ENCODE measurements at places on chromosomes 16 and 17. TPM values are rescaled to one million over a fixed set of nuclear protein-coding genes. Genes with fewer than 3 reads are reported as not detected.
A peak's percentile ranks its signal among the peaks of the same experiment; 100 is the strongest.

The LCAT gene
- 154 TPM for total RNA-seq

The CES3 gene
- 19.1 TPM for total RNA-seq

The KRT33B gene
- not detected for total RNA-seq

The MT4 gene
- total RNA-seq, result not detected

The TEPSIN gene
- 15.7 TPM for total RNA-seq

The EPN3 gene
- total RNA-seq, result 0.27 TPM

DNA sequence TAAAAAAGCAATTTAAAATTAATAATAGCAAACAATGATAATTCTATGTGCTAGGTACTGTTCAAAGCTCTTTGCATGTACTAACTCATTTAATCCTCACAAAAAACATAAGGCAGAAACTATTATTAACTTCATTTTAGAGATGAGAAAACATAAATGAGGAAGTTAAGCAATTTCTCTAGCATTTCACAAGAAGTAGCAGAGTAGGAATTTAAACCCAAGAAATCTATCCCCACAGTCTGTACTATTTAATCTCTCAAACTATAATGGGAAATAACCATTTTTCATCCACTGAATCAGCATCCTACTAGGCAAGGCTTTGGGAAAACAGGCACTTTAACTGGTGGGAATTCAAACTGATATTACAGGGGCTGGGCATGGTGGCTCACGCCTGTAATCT is 42.2 kb upstream of the INTS2 start:
- no peak for DNase-seq

DNA sequence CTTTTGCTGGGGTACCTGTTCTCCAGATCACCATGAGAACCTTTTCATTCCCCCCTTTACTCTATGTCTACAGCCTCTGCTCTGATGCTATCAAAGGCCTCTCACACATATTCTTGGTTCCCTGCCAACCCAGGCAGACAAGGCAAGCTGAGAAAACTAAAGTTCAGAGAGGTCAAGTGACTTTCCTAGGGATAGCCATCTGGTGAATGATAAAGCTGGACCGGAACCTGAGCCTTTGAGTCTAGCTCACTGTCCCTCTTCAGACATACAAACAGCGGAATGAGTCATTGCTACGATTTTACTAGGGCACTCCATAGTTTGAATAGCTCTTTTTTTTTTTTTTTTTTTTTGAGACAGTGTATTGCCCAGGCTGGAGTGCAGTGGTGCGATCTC is 73.3 kb downstream of the XYLT1 start:
- DNase-seq, result no peak

DNA sequence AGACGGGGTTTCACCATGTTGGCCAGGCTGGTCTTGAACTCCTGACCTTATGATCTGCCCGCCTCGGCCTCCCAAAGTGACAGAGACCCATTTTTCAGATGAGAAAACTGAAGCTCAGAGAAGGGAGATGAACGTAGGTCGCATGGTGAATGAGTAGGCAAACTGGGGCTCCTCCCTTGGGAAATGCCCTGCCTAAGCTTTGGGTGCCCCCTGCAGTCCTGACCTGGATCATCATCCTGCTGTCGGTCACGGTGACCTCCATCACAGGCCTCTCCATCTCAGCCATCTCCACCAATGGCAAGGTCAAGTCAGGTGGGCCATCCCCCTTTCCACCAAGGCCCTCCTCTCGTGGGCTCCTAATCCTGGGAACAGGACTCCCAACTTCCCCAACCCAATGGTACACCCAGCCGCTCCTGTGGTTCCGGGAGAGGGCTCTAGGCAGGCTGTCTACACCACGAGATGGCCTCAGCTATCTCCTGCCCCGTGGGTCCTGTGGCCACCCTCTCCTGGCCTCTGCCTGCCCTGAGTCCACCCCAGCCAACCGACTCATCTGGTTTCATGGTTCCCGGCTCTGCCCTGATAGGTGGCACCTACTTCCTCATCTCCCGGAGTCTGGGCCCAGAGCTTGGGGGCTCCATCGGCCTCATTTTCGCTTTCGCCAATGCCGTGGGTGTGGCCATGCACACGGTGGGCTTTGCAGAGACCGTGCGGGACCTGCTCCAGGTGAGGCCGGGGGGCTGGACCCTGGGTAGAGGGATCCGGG is 4.7 kb downstream of the SLC12A3 start:
- no peak for DNase-seq

- no peak for DNase-seq
These were observed 67.8 kb downstream of the MAF start for GRCh38 chr16:79532785-79533184.

- peak; percentile 76 for DNase-seq
These were observed 11.1 kb downstream of the PMM2 start for GRCh38 chr16:8808613-8809353.

GRCh38 chr17:35749560-35750412 is 3.3 kb downstream of the GAS2L2 start:
- DNase-seq, result no peak

DNA sequence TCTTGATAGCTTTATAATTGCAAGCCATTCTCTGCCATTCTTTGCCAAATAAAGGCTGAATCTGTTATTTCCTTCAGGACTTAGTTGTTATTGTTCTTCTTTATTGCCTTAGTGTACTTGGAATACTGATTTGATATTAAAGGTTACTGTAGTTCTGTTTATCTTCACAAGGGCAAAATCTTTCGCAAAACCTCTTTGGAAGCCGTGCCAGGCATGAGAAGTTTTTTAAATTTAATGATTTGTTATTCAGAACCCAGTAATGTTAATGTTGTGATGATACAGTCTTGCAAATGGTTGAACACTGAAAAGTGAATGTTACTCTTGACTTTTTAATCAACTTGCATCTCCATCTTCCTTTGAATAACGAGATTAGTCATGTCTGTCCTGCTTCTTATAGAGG is 1225.2 kb upstream of the GOT2 start:
- no peak for DNase-seq

DNA sequence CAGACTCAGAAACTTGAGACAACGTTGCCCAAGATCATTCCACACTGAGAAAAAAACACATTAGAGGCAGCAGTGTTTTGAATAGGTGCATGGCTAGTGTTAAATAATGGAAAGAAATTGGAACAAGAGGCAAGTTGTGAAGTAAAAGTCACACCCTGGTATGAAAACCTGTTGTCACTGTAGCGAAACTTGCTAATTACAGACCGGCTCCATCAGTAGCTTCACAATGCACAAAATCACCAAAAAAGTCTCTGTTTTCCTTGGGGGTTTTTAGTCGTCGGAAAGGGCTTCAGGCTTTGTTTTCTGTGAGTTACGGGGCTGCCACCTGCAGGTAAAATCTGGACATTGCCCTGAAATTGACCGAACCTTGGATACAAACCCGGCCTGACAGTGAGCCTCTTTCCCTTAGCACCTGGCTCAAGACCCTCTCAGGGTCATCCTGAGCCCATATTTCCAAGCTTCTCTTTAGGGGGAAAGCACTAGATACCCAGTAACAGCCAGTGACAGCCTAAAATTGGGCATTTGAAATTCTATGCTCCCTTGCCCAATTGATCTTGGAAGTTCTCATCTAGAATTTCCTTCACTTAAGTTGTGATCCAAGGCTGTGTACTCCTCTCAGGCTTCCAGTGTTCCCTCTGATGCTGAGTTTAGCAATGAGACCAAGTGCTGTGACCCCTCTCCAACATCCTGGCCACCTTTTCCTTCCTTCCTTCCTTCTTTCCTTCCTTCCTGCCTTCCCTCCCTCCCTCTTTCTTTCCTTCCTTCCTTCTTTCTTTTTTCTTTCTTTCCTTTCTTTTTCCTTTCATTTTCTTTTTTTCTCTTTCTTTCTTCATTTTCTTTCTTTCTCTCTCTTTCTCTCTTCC is 7.2 kb upstream of the GRB2 start:
- DNase-seq, result peak; percentile 45

GRCh38 chr17:27596096-27596495 is 34.9 kb upstream of the LGALS9 start:
- DNase-seq, result no peak

GRCh38 chr17:77323413-77324171 is 182.8 kb downstream of the SEC14L1 start:
- DNase-seq, result peak; percentile 37

GRCh38 chr16:30992931-30993816 is 8.2 kb downstream of the HSD3B7 start:
- no peak for DNase-seq

- peak; percentile 89 for DNase-seq
These were observed 14.3 kb downstream of the ACSF2 start for GRCh38 chr17:50440172-50440837.

DNA sequence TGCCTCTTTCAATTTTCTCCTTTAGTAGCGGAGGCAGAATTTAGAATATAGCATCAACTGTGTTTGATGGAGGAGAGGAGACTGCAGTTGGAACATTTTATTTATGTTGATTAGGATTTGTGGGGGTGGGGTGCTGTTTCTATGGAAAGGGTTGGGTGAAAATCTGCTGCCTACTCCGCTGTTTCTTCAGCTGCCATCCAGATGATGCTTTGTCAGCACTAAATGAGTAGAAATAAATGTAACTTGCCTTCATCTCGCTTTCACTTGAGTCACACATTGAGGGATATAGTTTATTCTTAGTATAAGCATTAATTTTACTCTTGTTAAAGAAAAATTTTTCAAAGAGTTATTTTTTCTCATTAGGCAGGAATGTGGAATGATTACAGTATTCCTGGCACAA is 42.1 kb downstream of the ABHD15 start:
- DNase-seq, result no peak

DNA sequence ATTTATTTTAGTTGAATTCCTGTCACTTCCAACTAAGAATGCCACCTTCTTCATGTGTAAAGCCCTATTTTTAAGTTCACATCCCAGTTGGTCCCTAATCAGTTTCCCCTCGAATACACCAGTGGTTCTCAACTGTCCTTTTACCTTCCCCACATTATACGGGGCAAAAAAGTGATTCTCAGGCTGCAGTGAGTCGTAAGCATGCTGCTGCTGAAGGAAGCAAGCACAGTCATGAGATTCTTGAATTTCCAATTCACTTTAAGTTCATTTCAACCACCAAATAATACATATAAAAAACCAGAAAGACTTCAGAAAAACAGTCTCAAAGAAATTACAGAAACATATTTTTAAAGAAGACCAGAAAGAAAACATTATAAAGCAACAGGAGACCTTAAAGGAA is 47.9 kb downstream of the UBE2G1 start:
- no peak for DNase-seq

GRCh38 chr16:83272843-83273242 is 534.9 kb upstream of the HSBP1 start:
- no peak for DNase-seq
